IgD-negative memory B cell (primary cell): ENCODE measurements at places on chromosomes 11 and 22. TPM values are rescaled to one million over a fixed set of nuclear protein-coding genes. Genes with fewer than 3 reads are reported as not detected.

The MS4A3 gene
- not detected for polyA plus RNA-seq

The OR52N4 gene
- 0.75 TPM for polyA plus RNA-seq

The ADM2 gene
- polyA plus RNA-seq = 1.5 TPM

The ANKK1 gene
- not detected for polyA plus RNA-seq

The ACER3 gene
- polyA plus RNA-seq = 4.4 TPM

The HSPB2 gene
- polyA plus RNA-seq = not detected

The DNAJB13 gene
- polyA plus RNA-seq = 0.35 TPM

The HEPHL1 gene
- 0.04 TPM for polyA plus RNA-seq

The GAB4 gene
- polyA plus RNA-seq = not detected

The TNNI2 gene
- 8.0 TPM for polyA plus RNA-seq

The BAIAP2L2 gene
- polyA plus RNA-seq = not detected

The KCNC1 gene
- 0.13 TPM for polyA plus RNA-seq

The APOA4 gene
- not detected for polyA plus RNA-seq

The BLID gene
- polyA plus RNA-seq = not detected

The OR51E2 gene
- not detected for polyA plus RNA-seq

The TH gene
- not detected for polyA plus RNA-seq

The CASP5 gene
- 0.45 TPM for polyA plus RNA-seq

The UPK3A gene
- 1.5 TPM for polyA plus RNA-seq

The DAGLA gene
- polyA plus RNA-seq = not detected

The OR4D10 gene
- not detected for polyA plus RNA-seq

The FLRT1 gene
- polyA plus RNA-seq = not detected

The RFPL2 gene
- not detected for polyA plus RNA-seq

The FBLN1 gene
- polyA plus RNA-seq = not detected

The IGSF9B gene
- polyA plus RNA-seq = not detected

The BATF2 gene
- polyA plus RNA-seq = 0.29 TPM

The FGF3 gene
- not detected for polyA plus RNA-seq

The C22orf31 gene
- polyA plus RNA-seq = not detected

The RFPL3 gene
- polyA plus RNA-seq = not detected

The DTX4 gene
- polyA plus RNA-seq = 4.5 TPM

The ZFP91 gene
- polyA plus RNA-seq = 6.3 TPM

The RASGRP2 gene
- polyA plus RNA-seq = 350 TPM

The ARHGAP20 gene
- 0.51 TPM for polyA plus RNA-seq

The THYN1 gene
- 77.4 TPM for polyA plus RNA-seq

The RTN4R gene
- polyA plus RNA-seq = not detected

The MUC6 gene
- not detected for polyA plus RNA-seq

The BEST1 gene
- polyA plus RNA-seq = 1.2 TPM

The IGLL1 gene
- polyA plus RNA-seq = not detected

The DKK3 gene
- not detected for polyA plus RNA-seq

The ZDHHC13 gene
- polyA plus RNA-seq = 8.2 TPM

The PTH gene
- not detected for polyA plus RNA-seq

The OR5A1 gene
- not detected for polyA plus RNA-seq

The SCGB1A1 gene
- not detected for polyA plus RNA-seq

The CENPM gene
- 28.7 TPM for polyA plus RNA-seq

The MB gene
- not detected for polyA plus RNA-seq

The TMEM45B gene
- polyA plus RNA-seq = 0.19 TPM

The OR52I2 gene
- not detected for polyA plus RNA-seq

The CD6 gene
- 8.6 TPM for polyA plus RNA-seq

The STIM1 gene
- polyA plus RNA-seq = 22.1 TPM
